Stimulated activated CD4-positive, alpha-beta T cell treated with anti-CD3 and anti-CD28 coated beads, TNF-alpha, amount 100 ng/mL, for 1 hour (primary cell): ENCODE measurements at places on chromosomes 2 and 18.

DNA sequence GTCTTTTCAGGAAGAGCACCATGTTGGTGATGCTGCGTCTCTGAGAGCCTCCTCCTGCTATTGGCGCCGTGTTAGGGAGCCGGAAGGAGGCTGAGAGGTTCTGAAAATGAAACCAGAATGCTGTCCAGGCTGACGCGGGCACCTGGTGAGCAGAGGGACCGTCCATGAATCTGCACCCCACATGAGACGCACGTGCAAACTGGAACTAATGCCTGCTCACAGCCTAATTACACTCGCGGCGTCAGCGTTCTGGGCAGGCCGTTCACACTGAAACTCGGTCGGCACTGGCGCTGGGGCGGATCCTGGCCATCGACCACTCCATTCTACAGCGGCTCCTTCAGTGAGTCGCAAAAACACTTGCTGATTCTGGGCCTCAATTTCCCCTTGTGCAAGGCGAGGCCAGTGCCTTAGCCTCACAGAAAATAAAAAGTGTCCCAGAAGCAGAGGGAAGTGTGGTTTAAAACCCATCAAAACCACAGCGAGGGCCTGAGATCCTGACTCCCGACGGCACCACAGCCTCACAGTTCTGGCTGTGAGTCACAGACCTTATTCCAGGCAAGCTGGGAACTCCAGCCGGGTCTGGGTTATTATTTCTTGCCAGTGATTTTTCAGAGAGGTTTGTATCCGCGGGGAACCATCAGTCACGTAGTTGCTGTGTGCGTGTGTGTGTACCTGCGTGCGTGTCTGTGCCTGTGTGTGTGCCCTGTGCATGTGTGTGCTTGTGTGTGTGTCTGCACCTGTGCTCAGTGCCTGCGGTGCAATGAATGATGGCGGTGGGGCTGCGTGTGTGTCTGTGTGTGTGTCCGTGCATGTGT is 49.1 kb upstream of the CTDP1 start:
- DNase-seq = no peak

GRCh38 chr18:33716061-33716683 is 138.2 kb downstream of the ASXL3 start:
- no peak for DNase-seq

DNA sequence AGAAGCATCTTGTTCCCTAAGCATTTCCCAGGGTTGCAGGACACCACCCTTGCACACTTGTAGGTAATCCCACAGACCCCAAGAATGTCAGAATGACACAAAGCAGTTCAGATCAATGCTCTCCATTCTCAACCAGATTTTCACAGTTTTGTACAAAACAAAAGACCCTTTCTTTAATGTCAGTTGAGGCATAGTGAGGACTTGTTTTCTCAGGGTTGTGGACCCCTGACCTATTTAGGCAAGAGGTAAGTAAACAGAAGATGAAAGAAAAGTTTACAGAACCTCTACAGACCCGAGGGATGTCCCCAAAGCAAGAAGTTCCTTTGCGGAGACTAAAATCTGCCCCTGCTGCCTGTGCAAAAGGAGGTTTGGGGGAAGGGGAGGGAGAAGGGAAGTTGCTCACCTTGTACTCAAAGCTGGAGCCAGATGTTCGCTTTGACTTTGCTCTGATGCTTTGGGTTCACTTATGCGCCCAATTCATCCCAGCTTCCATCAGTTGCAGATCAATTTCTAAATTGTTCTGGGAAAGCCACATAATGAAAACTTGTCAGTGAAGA is 635.4 kb downstream of the EPHA4 start:
- no peak for DNase-seq

DNA sequence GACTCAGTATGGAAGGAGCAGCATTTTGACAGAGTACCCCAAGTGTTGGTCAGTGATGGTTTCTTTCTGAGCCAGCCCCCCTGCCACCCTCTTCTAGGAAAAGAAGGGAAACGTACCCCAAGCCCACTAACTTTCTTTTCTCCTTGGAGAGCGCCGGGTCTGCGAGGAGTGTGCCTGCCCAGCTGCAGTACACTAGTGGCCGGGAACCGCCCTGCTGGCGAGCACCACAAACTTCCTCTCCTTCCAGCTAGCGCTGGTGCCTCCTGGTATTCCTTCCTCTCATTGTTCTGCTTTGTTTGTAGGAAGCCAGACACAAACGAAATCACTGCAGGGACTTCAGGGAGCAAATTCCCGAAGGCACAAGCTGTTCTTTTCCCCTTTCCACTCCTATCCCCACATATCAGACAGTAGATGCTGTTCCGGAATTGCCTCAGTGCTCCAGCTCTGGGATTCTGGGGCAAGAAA is 1.8 kb downstream of the CCDC85A start:
- no peak for DNase-seq

DNA sequence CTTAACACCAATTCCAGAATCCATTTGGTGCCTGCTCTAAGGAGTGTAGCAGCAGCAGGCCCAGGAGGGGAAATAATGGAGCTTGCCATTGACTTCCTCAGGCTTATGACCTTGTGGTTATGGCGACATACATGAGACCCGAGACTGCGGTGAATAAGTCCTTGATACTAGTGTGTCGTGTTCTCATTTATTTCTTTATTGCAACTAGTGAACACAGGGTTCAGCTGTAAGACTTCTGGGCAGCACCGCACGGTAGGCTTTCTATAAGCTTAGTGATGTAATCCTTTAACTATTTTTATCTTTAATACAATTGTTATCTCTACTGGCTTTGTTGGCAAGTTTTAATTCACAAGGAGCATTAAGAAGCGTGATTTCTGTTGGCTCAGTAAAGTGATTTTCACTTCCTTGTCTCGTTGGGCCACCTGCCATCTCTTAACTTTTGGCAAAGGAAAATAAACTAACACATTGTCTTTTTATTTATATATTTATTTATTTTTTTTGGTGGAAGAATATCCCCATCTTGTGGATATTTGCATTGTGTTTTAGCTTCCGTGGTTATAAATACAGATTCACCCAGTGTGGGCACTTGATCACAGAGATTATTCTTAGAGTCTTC is 139.8 kb downstream of the LTBP1 start:
- no peak for DNase-seq

GRCh38 chr18:70289351-70290312 is 787 bp downstream of the SOCS6 start:
- no peak for DNase-seq

- no peak for DNase-seq
Measured at GRCh38 chr2:200455958-200456421, 53.9 kb downstream of the KCTD18 start.

DNA sequence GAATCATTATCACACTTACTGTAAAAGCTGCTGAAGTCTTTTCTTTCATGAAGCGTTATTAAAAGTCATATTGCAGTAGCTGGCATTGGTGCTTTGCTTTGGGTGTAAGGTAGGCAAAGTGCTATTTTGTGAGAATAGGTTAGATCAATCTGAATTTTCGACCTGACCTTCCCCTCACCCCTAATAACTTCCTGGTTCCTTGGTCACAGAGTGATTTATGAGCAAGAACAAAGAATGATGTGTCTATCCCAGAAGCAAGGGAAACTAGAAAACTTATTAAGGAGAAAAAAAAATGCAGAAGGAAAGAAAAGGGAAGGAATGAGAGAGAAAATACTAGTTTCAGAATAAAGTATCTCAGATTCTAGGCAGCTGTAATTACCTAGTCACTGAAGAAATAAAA is 163.1 kb upstream of the MEIS1 start:
- DNase-seq = no peak

GRCh38 chr2:64862623-64863022 is 126.6 kb upstream of the SLC1A4 start:
- DNase-seq = no peak

GRCh38 chr2:205347899-205348298 is 334.4 kb upstream of the NRP2 start:
- DNase-seq = no peak

GRCh38 chr2:119792907-119793312 is 33.2 kb downstream of the PTPN4 start:
- no peak for DNase-seq

DNA sequence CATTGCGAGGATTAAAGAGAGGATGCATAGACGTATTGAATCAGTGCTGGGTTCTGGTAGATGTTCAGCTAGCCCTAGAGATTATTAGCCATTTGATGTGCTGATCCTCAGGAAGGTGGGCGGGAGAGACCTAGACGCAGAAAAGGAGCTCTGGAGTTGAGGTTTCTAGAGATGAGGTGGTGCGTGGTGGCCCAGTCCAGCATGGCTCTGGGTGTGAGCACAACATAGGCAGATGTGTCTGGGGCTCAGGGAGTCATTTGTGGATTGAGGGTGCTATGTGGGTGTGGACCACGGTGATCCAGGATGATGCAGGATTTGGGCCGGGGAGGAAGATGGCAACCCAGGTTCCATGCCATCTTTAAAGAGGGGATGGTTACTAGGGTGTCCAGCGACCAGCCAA is 102.1 kb downstream of the NEDD4L start:
- no peak for DNase-seq

- no peak for DNase-seq
Measured at GRCh38 chr18:61980355-61980754, 87.5 kb upstream of the RNF152 start.

- DNase-seq = no peak
Measured at GRCh38 chr18:10899481-10899880, 249.9 kb downstream of the PIEZO2 start.

DNA sequence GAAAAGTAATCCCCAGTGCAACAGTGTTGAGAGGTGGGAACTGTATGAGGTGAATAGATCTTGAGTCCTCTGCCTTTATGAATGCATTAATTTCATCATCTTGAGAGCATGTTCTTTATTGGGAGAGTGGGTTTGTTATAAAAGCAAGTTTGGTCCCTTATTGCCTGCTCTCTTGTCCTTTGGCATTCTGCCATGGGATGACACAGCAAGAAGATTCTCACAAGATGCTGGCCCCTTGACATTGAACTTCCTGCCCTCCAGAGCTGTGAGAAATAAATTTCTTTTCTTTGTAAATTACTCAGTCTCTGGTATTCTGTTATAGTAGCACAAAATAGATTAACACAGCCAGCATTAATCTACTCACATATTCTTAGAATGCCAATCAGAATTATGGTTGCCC is 108.6 kb downstream of the EHBP1 start:
- DNase-seq = no peak

- DNase-seq = no peak
Measured at GRCh38 chr2:126902152-126902835, 3.6 kb downstream of the TEX51 start.

DNA sequence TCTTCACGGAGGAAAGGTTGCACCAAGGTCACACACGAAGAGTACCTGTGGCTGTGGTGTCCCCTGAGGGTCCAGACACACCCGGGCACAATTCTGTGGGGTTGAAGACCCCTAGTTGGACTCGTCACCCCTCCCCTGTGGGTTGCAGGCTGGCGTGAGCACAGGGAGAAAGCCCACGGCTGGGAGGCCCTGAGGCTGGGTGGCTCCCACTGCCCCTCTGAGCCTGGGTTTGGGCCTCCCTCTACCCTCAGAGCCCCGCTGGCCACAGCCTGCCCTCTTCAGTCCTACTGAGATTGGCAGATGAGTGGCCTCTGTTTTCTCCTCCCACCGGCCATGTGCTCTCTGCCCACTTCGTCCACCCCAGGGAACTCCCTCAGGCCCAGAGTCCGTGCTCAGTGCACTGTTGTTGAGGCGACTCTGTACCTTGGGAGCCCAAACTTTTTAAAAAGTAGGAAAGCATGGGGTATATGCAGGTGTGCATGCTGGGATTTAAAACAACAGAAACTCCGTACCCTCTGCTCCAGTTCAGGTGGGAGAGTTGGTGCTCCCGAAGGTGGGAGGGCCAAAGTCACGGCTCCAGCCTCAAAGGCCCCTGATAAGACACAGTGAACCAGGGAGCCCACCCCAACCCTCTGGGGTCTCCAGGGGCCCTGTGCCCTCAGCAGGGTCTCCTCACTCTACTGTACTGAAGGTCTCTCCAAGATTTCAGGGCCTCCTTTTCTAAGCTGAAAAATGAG is 19.1 kb downstream of the RAMP1 start:
- DNase-seq = no peak

DNA sequence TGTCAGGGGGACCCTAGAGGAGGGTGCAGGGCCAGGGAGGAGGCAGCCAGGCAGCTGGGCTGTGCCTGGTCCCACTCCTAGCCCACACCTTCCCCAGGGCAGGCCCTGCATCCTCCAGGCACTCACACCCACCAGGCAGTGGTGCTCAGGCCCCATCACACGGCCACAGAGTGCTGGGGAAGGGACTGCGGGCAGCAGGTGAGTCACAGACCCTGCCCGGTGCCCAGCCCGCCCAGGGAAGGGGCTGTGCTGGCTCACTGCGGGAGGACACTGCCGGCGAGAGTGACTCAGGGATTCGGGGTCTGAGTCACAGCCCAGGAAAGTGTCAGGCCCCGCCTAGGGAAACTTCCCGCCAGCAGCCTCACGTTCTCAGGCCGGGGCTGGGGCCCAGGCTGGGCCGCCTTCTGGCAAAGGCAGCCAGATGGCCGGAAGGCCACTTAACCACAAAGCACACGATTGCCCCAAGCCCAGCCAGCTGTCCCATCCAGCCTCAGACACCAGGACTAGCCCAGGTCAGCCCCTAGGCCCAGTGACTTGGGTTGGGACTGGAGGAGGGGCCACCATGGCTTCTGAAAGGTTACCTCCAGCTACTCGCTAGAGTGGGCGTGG is 42.2 kb downstream of the BIN1 start:
- peak; percentile 39 for DNase-seq

GRCh38 chr2:36613801-36614200 is 15.8 kb upstream of the FEZ2 start:
- no peak for DNase-seq

- no peak for DNase-seq
Measured at GRCh38 chr2:27218614-27219013, 1.4 kb downstream of the CAD start.

GRCh38 chr18:79588636-79589481 is 90.7 kb upstream of the CTDP1 start:
- no peak for DNase-seq

GRCh38 chr2:168583710-168584521 is 127.8 kb downstream of the CERS6 start:
- no peak for DNase-seq

DNA sequence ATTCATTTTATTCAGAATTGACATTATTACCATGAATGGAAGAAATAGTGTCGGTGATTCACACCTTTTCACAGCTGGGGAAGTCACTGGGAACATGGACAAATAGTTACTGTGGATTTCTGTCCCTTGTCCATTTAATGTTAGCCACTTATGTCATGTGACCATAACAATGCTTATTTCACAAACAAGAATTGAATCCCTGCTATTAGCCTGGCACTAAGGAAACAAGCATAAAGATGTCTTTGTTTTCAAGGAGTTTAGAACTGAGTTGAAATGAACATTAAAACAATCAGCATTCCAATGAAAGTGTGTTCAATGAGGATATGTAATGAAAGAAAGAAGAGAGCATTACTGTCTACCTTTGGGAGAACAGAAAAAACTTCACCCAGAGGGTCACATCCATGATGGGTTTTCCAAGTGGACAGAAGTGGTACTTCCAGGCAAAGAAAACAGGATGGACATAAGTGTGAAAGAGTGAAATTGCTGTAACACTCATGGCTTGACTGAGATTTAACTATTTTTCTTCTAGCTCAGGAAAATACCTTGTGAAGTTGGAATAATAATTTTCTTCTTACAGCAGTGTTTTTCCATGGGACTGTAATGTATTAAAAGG is 324.5 kb upstream of the UBE2E3 start:
- no peak for DNase-seq
